ENCODE measurements at places on chromosomes 11 and 22.

DNA sequence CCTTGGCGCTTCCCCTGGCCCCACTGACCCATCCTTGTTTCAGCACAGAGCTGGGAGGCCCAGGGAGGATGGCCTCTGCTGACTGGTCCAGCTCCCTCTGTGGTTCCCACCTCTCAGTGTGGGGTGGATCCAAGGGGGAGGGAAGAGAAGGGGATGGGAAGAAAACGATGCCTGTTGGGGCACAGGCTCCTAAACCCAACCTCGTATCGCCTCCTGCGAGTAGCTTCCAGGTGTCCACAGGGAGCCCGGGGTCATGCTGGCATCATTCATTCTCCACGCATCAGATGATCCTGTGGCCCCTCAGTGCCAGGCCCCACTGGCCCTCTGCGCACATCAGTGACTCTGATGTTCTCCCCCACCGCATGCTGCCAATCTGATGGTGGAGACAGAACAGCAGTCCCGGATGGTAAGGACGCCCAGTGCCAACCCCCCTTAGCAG, 5.1 kb downstream of the MYEOV start:
- H3K4me1 ChIP-seq, result peaks cover 51% of the 10 kb centered on the region
- DNase-seq, result no peak
- peaks cover 20% of the 10 kb centered on the region for H3K27me3 ChIP-seq
- no peak overlapping the region for H3K4me3 ChIP-seq
- H3K27ac ChIP-seq, result peak overlapping the region; percentile 39

- H3K36me3 ChIP-seq, result peaks cover 29% of the 10 kb centered on the region
- peaks cover 29% of the 10 kb centered on the region for H3K4me1 ChIP-seq
- H3K27ac ChIP-seq, result peak overlapping the region; percentile 71
- H3K4me3 ChIP-seq, result no peak overlapping the region
These were observed 137.3 kb upstream of the RASSF10 start for GRCh38 chr11:12871788-12872321.

- no peaks in the 10 kb centered on the region for H3K4me1 ChIP-seq
- peak overlapping the region; percentile 13 for H3K27ac ChIP-seq
- no peaks in the 10 kb centered on the region for H3K27me3 ChIP-seq
- peaks cover 12% of the 10 kb centered on the region for H3K36me3 ChIP-seq
- DNase-seq, result no peak
These were observed 11.0 kb downstream of the CDC45 start for GRCh38 chr22:19490628-19491230.

- DNase-seq, result no peak
- peaks cover 5% of the 10 kb centered on the region for H3K36me3 ChIP-seq
- H3K27me3 ChIP-seq, result peaks cover 6% of the 10 kb centered on the region
- H3K4me1 ChIP-seq, result peaks cover 36% of the 10 kb centered on the region
These were observed 9.2 kb upstream of the EIF3M start for GRCh38 chr11:32574421-32574820.

- no peak overlapping the region for H3K27ac ChIP-seq
- no peaks in the 10 kb centered on the region for H3K36me3 ChIP-seq
- no peak overlapping the region for H3K4me3 ChIP-seq
These were observed 19.4 kb downstream of the GRAP2 start for GRCh38 chr22:39920134-39920743.

- peaks cover 10% of the 10 kb centered on the region for H3K27me3 ChIP-seq
- H3K4me3 ChIP-seq, result no peak within 1 kb of the TSS
- peaks cover 3% of the 10 kb centered on the region for H3K4me1 ChIP-seq
- H3K27ac ChIP-seq, result no peak within 1 kb of the TSS
- H3K36me3 ChIP-seq, result no peaks in the 10 kb centered on the region
These were observed at the start of gene MRGPRE for GRCh38 chr11:3231851-3232744. MRGPRE (minus strand) TSS chr11:3232417; CDS start chr11:3228799, 3,618 bp downstream.

- H3K4me1 ChIP-seq, result peaks cover 15% of the 10 kb centered on the region
- DNase-seq, result no peak
- no peak overlapping the region for H3K27ac ChIP-seq
- H3K27me3 ChIP-seq, result peaks cover 7% of the 10 kb centered on the region
- no peaks in the 10 kb centered on the region for H3K36me3 ChIP-seq
- H3K4me3 ChIP-seq, result no peak overlapping the region
These were observed 249.1 kb upstream of the TBCEL start for GRCh38 chr11:120774591-120775386.
